ENCODE measurements at places on chromosomes 5 and 9. TPM values are rescaled to one million over a fixed set of nuclear protein-coding genes. Genes with fewer than 3 reads are reported as not detected.
A peak's percentile ranks its signal among the peaks of the same experiment; 100 is the strongest.

DNA sequence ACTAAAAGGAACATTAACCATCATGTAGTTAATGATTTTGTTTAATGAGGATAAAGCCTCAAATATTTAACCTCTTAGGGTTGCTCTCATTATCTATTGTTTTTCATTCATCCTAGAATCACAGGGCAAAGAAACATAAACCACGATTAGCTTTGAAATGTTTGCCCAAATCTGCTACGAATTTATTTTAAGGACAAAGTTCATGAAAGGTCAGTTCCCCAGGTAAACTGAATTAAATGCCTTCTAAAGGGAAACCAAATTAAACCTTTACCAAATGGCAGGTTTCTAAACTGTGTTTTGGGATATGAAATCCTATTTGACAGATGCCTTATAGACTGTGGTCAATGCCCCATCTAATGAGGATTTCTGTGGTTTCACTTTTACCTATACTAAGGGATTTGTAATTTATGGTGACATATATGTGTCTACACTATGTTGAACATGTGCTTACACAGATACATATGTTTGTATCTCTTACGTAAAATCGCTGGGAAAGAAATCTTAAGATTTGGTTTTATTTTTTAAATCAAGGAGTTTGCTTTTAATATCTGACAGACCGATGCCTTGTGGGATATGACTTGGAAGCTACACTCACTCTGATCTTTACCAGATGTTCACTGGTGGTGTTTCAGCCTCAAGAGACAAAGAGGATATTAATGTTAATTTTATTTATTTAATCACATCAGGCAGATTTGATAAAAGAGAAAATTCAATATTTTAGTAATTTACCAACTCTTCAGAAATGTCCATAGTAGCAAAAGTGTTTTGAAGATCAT is 188.4 kb downstream of the GLIS3 start:
- no peak for DNase-seq

GRCh38 chr5:78162253-78162862 is 132.1 kb downstream of the AP3B1 start:
- DNase-seq = no peak

DNA sequence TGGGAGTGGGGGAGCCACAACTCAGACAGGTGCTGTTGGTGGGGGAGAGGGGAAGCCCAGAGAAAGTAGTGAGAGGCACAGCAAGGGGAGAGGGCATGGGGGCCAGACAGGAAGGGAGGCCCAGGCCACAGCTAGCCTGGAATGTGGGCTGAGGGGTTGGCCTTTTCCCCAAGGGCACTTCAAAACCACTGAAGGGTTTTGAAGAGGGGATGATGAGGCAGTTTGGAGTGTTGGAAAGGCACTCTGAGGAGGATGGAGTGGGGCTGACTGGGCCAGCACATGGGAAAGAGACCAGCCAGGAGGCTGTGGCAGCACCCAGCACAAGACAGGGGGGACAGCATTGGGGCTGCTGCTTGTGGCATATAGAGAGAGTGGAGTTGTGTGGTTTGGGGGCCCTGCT is 3.8 kb downstream of the PSD2 start:
- DNase-seq = no peak

DNA sequence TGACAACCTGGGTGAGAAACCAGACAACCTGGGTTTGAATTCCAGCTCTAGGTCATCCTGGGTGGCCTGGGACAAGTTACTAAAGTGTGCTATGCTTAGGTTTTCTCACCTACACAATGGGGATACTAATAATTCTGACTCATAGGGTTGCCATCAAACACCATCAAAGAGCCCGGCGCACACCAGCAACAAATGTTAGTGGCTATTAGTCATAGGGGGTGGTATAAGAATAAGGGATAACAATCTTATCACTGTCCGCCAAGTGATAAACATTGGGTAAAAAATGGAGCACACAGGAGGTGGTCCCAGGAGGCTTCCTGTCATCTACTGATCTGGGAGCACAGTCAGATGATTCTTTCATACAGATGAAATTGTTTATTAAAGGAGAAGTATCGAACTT is 61.4 kb upstream of the AFAP1L1 start:
- DNase-seq = no peak

- peak; percentile 93 for DNase-seq
Measured at GRCh38 chr9:73151653-73152542, at the start of gene ANXA1. TSS of gene ANXA1 (plus strand) at chr9:73151865. CDS start at chr9:73158536, 6,671 bp downstream.

DNA sequence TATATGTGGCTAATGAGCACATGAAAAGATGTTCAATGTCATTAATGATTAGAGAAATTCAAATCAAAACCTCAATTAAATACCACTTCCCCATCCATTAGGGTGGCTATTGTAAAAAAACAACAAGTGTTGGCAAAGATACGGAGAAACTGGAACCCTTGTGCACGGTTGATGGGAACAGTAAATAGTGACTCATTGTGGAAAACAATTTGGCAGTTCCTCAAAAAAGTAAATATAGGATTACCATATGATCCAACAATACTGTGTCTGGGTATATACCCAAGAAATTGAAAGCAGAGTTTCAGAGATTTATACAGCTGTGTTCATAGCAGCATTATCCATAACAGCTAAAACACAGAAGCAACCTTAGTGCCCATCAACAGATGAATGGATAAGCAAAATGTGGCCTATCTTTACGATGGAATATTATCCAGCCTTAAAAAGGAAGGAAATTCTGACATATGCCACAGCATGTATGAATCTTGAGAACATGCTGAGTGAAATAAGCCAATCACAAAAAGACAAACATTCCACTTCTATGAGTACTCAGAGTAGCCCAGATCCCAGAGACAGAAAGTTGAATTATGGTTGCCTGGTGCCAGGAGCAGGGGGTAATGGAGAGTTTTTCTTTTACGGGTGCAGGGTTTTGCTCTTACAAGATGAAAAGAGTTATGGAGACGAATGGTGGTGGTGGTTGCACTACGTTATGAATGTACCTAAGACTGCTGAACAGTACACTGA is 41.4 kb upstream of the LRRC14B start:
- DNase-seq = no peak

DNA sequence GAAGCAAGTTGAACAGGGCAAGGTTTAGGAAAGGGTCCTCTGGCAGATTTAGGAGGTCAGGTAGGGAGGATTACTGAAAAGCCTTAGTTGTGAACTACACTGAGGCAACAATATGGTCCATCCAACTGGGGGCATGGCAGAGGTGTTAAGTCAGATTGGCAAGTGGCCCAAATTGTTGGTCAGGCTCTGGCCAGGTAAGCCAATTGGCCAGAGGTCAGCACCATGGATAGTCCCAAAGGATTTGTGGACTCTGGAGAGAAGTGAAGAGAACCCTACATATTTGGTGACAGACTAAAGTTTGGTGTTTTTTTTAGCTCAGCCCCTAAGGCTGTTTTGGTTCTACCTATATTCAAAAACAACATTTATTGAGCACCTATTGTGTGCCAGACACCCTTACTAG is 39.1 kb upstream of the RASGRF2 start:
- peak; percentile 3 for DNase-seq

The MYOZ3 gene
- not detected for polyA plus RNA-seq

The KCNT1 gene
- polyA plus RNA-seq = not detected
